ENCODE measurements at places on chromosomes 3 and 15.

DNA sequence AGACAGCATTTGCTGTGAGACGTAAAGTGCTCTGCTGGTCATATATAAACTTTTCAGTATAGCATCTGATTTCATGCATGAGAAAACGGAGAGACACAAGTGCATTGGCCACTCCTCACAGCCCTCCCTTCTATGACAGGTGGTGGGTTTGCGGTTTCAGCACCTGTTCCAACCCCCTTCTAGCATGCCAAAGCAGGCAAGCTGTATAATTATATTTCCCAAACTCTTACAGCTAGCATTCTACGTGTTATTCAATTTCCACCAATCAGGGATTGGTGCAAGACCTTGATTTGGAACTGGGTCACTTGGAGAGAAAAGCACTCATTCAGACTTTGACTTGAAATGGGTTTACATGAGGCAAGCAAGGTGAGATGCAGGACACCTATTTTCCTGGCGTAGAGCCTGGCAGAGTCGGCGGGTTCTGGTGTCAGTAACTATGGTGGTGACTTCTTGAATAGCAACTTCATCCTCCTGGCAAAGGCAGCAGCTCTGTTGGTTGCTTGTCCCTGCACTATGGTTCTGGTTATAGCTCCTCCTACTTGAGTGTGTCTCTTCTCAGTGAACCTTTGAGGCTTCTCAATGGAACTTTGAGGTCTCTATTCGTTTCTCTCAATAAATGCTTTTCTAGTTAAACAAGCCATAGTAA lies 356.5 kb downstream of the TBL1XR1 start:
- DNase-seq: no peak

DNA sequence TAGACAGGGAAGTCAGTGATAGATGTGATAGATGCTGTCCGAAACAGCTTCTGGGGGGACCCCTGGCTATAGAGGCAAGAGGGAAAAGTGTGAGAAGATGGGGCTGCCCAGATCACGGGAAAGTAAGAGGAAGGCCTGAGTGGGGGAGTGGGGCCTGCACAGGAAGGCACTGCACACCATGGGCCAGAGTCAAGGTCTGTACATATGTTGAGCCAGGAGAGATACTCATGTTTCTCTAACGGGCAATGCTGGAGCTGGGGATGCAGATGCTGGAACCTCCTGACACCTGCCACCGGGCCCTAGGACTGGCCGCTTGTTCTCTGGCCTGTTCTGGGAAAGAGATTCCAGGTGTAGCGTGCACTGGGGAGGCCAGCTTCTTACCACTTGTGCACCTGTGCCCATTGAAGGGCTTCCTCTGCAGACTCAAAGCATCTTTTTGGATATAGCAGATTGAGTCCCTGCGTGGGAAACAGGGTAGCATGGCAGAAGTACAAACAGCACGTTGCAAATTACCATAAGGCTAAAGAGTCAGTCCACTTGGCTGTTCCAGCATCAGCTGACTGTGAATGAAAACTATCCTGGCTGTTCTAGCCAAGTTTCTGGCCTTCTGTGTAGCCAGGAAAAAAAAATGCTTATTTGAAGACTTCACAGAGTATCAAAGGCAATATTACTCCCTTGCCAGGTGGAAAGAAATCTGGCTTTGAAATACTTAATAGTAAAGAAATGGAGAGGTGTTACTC lies 77.1 kb upstream of the GSK3B start:
- no peak for DNase-seq

- DNase-seq: no peak
Measured at GRCh38 chr15:90316139-90316538, 35.9 kb upstream of the ZNF774 start.

DNA sequence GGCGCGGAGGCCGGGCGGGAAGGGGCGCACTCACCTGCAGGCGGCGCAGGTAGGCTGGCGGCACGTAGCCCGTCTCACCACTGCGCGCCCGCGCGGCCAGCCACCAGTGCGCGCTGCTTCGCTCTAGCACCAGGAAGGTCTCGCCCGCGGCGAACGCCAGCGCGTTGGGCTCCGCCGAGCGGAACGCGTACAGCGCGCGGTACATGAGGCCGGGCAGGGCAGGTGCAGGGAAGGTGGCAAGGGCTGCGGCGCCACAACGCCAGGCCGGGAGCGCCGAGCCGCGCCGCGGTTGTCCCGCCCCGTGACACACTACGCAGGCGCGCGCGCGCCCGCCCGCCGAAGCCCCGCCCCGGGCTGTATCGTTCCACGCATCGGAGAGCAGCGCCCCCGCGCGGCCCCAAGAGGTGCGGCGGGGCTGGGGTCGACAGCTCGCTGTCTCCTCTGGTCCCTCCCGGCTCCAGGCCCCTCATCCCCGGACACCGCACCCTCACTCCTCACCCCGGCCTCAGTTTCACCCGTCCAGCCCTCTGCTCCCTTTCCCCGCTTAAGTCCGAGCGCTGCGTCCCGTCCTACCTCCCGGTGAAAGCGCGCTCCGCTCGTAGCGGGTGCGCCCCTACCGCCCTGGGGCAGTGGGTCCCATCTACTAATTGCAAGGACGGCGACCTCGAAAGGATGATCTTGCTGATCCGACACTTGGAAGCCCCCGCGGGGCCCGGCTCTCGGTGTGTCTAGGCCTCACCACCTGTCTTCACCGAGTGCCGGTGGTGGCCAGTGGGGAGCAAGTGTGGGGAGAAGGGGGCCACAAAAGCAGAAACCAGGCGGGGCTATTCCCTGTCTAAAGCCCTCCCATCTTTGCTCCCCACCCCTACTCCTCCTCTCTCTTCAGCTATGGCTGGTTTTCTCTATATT lies at the start of gene NCKIPSD:
TSS of gene NCKIPSD (minus strand) at position 313 of the 909 bp plus-strand sequence. CDS start at position 205, 108 bp downstream.
- DNase-seq: peak; percentile 85

DNA sequence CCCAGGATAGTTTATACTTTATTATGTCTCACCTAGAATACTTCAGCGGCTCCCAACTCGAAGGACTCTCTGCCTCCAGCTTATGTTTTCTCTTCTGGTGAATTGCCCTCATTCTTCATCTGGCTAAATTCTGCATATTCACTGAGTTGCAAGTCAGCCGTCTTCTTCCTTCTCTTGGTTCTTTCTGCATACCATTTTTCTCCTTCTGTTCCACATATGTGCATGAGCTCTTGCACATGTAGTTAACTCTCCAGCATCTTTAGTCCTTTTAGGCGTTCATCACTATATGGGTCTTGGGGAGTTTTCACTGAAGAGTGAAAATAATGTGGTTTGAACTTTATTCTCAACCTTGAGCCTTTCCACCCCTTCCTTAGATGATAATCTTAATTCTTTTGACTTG lies 70.1 kb downstream of the AP4E1 start:
- DNase-seq: no peak

DNA sequence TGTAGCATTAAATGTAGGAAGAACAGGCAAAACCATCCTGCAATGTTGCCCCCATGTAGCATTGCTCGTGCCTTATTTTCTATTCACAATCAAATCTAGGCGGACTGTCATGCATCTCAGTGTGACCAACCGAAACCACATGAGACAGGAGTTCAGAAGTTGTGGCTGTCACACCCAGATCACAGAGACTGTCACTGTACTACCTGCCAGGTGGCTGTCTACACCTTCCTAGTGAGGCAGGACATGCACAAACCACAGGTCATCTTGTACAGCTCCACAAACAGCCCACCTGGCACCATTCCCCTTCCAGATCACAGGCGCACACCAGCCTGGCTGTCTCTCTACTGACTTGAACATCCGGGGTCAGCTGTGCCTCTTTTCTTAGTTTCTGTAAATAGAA lies 392.8 kb downstream of the OCA2 start:
- DNase-seq: no peak

DNA sequence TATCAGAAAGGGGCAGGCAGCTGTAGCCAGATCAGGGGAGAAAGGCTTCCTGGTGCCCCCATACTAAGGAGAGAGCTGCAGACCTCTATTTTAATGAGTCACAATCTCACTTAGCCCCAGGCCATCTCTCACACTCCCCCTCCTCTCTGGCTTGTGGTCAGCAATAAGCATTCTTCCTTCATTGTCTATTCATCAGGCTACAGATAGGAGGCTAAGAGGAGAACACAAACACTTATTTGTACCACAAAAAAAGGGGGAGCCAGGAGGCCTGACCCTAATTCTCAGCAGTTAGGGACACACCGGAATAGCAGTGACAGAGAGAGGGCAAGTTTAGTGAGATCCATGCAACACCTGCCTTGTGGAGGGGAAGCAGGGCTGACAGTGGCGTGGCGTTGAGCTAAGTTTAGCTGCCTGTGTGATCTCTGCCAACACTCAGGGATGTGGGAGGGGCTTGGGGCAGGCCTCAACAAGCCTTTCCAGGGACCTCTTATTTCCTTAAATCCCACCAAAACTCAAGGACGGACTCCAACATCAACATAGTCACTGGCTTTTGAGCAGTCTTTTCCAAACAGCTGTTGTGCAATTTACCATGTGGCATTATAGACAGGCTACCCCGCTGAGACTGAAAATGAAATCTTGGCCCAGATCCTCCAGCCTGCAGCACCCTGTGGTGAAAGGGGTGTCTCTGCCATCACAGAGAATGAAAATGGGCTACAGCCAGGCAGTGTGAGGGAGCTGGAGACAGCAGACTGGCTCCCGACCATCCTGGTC lies 191.9 kb upstream of the TSC22D2 start:
- DNase-seq: no peak

DNA sequence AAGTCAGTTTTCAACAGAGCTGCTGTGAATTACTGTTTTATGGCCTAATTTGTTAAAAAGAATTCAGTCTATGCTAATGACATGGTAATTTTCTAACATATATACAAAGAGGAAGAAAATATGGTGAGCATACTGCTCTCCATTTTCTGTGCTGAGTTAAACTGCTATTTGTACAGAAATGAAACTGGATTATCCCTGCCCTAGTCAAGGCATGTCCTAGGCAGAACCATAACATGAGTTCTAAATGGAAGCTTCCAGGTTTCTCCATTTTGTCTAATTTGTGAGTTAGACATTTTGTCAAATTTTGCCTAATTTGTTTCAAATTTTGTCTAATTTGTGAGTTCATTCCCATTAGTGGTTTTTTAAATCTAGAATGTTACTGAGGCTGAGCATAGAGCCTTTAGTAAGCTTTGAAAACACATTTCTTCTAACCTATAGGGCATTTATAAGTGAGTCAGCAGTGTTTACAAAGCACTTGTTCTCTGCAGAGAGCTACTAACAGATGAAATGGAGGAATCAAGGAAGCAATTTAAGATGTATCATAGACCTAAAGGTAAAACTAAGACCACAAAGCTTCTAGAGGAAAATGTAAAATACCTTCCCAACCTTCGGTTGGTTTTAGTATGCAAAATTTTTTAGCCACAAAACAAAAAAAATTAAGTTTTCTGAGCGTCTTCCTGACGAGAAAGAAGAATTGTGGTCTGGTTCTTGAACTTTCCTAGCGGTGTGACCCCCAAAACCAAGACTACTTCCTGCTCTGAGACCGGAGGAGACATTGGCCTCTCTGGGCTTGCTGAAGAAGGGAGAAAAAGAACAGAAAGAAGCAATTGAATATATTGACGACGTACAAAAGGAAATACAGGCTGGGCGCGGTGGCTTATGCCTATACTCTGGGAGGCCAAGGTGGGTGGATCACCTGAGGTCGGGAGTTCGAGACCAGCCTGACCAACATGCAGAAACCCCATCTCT lies 9.8 kb downstream of the P2RY14 start:
- DNase-seq: no peak

GRCh38 chr3:174116421-174116820 lies 718.9 kb downstream of the NLGN1 start:
- no peak for DNase-seq

DNA sequence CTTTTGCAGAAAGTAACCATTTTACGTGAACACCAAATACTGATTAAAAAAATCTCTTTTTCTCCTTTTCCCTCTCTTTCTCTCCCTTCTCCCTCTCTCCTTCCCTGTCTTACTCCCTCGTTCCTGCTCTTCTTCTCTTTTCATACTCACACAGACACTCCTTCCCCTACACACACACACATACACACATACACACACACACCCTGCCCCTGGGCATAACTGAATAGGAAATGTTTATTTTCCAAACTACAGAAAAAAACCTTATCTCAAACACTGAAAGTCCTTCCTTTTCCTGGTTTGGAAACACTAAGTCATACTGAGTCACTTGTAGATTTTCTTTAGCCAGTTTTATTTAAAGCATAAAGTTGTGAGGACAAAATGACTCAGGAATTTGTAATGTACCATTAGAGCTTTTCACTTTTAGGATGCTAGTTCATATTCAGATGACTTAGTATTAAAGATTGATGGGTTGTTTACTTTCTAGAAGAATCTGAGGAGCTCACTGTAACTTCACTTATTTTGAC lies 62.4 kb downstream of the MBNL1 start:
- peak; percentile 54 for DNase-seq

GRCh38 chr15:85980946-85981345 lies 98.7 kb upstream of the AGBL1 start:
- DNase-seq: no peak

GRCh38 chr3:120796976-120797375 lies 54.4 kb downstream of the GTF2E1 start:
- no peak for DNase-seq

- DNase-seq: no peak
Measured at GRCh38 chr15:71806452-71806931, 3.9 kb upstream of the NR2E3 start.

GRCh38 chr3:195117978-195118581 lies 152.9 kb downstream of the XXYLT1 start:
- peak; percentile 90 for DNase-seq

- no peak for DNase-seq
Measured at GRCh38 chr3:100506355-100506754, 13.9 kb downstream of the TMEM45A start.

DNA sequence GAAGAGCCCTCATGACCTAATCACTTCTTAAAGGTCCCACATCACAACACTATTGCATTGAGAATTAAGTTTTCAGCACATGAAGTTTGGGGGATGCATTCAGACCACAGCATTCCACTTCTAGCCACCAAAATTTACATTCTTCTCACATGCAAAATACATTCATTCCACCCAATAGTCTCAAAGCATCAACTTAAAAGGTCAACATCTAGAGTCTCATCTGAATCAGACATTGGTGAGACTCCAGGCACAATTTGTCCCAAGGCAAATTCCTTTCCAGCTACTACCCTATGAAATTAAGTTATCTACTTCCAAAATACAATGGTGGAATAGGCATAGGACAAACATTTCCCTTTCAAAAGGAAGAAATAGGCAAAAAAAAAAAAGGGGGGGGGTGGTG lies 64.9 kb downstream of the PLSCR2 start:
- no peak for DNase-seq

- DNase-seq: no peak
Measured at GRCh38 chr15:64197425-64197824, 34.6 kb upstream of the PPIB start.
